ENCODE measurements at places on chromosomes 12 and 14.
A peak's percentile ranks its signal among the peaks of the same experiment; 100 is the strongest.

- DNase-seq, result peak; percentile 74
These were observed 124.8 kb downstream of the SAMD4A start for GRCh38 chr14:54691525-54692283.

DNA sequence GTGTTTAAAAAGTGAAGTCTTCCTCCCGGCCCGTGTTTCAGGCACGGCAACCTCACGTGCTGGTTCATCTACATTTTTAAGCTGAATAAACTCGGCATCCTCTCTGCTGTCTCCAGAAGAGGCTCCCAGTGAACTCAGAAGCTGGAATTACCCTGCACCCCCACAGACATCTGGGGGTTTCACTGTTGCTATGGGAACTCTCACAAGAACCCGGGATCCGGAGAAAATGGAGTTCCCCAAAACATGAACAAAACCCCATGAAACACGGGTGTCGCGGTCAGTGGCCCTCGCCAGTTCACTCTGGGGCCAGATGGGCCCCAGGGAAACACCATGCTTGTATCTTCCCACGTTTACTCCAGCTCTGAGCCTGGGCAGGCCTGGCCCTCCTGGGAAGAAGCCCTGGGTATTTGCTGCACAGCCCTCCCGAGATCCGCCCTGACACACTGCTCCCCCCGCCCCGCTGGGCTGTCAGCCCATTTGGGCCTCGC lies 143.7 kb downstream of the PIWIL1 start:
- DNase-seq, result no peak

GRCh38 chr14:85576848-85577542 lies 47.1 kb downstream of the FLRT2 start:
- no peak for DNase-seq

DNA sequence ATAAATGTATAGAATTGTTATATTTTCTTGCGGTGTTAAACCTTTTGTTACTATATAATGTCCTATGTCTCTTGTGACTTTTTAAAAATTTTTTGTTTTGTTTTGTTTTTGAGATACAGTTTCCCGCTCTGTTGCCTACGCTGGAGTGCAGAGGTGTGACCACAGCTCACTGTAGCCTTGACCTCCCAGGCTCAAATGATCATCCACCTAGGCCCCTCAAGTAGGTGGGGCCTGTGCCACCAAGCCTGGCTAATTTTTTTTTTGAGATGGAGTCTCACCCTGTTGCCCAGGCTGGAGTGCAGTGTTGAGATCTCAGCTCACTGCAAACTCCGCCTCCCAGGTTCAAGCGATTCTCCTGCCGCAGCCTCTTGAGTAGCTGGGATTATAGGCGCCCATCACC lies 26.5 kb upstream of the RCOR1 start:
- no peak for DNase-seq

DNA sequence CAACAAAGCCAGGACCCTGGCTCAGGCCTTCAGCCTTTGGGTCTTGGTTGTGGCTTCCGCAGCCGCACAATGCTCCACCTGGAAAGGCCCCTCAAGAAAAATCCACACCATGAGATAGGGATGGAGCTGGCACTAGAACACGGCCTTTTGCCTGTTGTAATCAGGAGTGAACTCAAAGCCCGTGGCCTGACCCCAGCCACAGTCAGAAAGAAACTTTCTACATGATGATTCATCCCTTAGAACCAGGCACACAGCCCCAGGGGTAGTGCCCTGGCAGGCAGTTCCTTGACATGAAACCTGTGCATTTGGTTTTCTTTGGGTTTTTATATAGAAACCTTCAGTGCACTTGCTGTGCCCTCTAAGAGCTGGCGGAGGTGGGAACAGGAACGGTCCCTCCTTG lies 5.1 kb downstream of the CLMN start:
- peak; percentile 73 for DNase-seq

- DNase-seq, result no peak
These were observed 15.2 kb downstream of the PDE6H start for GRCh38 chr12:14988035-14988434.

- DNase-seq, result no peak
These were observed 536 bp downstream of the TM7SF3 start for GRCh38 chr12:27013611-27014084.

DNA sequence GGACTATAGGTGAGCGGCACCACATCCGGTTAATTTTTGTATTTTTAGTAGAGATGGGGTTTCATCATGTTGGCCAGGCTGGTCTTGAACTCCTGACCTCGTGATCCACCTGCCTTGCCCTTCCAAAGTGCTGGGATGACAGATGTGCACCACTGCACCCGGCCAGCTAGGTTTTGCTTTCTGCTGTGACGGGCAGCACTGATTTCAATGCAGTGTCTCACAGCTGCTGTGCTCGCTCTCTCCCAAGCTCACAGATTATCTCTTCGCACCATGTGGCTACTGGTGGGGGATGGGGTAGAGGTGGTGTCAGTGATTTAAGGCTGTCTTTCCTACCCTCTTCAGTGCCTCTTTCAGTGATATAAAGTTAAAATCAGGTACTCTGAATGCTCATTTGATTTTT lies 909.1 kb downstream of the TRHDE start:
- DNase-seq, result no peak

DNA sequence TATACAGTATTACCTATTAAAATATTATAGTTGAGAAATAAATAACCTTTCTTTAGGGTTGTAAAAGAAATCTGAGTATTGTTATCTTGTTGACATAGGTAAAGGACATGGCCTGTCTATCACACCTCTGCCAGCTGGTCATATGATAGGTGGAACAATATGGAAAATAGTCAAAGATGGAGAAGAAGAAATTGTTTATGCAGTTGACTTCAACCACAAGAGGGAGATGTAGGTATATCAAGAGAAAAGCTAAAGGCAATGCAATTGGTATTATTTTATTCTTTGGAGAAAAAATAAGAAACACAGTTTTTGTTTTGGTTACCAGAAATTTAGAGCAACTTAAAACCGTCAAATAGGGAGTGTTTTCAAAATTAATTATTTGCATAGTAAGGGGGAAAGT lies 13.5 kb downstream of the CPSF2 start:
- no peak for DNase-seq

DNA sequence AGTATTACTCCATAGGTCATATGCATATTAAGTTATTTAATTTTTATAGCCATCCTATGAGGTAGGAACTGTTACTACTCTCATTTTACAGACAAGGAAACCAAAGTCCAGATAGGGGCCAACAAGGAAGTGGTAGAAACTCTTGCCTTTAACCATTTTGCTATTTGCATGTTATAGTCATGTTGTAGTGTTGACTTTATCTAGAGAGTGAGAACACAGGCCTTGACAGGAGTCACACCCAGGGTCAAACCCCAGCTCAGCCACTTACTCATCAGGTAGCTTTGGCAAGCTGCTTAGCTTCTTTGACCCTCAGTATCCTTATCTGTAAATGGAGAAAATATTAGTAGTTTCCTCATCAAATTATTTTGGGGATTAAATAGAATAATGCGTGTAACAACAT lies 156.2 kb downstream of the CAND1 start:
- DNase-seq, result no peak

DNA sequence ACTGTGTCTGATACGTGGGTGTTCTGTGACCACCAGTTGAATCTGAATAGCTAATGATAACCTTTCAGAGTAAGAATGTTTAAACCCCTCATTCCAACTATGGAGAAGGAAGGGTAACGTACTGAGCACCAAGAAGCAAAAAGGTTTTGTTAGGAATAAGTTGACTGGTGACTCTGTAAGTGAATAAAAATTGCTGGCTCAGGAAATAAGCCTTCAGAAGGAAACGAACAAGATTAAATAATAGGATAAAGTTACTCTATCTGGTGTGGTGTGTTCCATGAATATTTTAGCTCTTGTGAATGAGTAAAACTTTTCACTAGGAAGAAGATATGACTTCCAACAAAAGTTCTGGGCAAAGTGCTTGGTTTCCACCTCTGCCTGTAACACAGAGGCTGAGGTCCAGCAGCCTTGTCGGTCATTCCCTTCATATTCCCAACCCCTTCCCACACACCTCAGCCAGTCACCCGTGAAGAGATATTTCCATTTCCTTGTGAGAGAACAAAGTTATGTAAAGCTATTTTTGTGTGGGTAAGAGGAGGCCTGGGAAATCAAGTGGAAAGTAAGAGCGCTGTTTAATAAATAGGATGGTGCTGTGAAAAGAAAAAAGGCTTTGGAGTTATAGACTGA lies 47.1 kb downstream of the ARF6 start:
- no peak for DNase-seq
